ENCODE measurements at places on chromosomes 12 and 14. TPM values are rescaled to one million over a fixed set of nuclear protein-coding genes. Genes with fewer than 3 reads are reported as not detected.

The FSCB gene
- polyA plus RNA-seq: not detected

GRCh38 chr12:52884526-52885293 lies 20.2 kb downstream of the KRT8 start:
- peak; percentile 74 for DNase-seq

- no peak for DNase-seq
These were observed 275.3 kb downstream of the CCER1 start for GRCh38 chr12:90679674-90680073.

- no peak for DNase-seq
These were observed 757 bp upstream of the PCK2 start for GRCh38 chr14:24093207-24093900.

The ASPG gene
- not detected for polyA plus RNA-seq

All from B cell (primary cell).